ENCODE measurements at places on chromosomes 2 and 18.

DNA sequence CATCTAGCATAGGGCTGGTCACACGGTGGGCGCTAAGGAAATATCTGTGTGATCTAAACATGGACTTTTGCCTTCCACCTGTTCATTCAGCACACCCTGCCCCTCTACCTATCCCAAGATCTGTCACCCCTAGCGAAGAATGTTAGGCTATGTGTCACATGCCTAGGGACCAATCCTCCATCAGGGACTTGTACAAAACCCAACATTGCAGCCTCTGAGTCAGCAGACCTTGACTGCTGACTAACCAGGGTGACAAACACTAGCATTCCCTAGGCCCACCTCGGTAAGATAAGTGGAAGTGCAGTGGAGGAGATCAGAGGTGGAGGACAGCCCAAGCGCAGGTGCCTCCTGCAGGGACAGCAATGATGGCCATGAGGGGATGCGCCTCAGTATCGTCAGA is 99.2 kb downstream of the SOX11 start:
- no peak for DNase-seq

DNA sequence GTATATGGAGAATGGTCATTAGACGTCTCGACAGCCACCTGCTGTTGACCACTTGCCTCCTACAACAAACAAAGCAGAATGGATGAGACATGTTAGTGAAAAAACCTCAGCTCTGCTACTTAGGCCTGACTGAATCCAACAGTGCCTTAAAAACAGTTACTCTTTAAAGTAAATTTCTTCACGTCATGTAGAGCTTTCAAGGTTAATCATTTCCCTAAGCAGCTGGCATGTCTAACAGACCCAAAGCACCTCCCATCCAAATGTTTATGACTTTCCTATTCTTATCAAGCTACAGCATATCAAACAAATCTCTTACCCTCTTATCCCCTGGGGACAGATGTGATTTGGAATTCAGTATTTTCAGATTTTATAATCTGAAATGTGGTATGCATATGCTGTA is 75.6 kb upstream of the ITGB6 start:
- DNase-seq, result no peak

GRCh38 chr2:191866675-191867506 is 20.0 kb upstream of the CAVIN2 start:
- DNase-seq, result no peak

DNA sequence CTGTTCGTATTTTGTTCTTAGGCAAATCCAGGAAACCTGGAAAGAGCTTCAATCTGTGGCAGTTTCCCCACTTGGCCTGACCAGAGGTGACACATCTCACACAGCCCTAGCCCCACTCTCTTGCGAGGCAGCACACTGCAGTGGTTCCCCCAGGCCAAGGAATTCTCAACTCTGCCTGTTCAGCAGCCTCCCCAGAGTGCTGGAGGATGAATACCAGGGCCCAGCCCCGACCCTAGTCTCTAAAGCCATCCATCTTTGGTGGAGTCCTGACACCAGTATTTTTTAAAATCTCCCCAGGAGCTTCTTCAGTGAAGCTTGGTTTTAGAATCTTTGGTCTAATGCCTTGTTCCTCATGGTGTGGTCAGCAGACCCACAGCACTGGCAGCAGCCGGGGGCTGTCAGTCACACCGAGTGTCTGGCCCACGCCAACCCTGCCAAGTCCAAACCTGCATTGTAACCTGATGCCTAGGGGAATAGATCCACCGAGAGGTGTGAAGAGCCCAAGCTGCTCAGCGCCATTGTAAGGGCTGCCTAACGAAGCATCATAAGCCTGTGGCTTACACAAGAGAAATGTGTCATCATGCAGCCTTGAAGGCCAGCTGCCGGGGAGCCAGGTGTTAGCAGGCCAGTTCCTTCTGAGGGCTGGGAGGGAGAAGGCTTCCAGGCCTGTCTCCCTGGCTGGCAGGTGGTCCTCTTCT is 428.7 kb upstream of the ID2 start:
- DNase-seq, result peak; percentile 81

GRCh38 chr2:148218326-148219075 is 197.6 kb downstream of the MBD5 start:
- DNase-seq, result no peak

All from GM12865 (cell line).